ENCODE measurements at places on chromosomes 5 and 9.
A peak's percentile ranks its signal among the peaks of the same experiment; 100 is the strongest.

GRCh38 chr9:34572092-34572491 lies 17.4 kb downstream of the CNTFR start:
- DNase-seq: no peak

GRCh38 chr5:158116965-158117364 lies 258.0 kb upstream of the CLINT1 start:
- no peak for DNase-seq

DNA sequence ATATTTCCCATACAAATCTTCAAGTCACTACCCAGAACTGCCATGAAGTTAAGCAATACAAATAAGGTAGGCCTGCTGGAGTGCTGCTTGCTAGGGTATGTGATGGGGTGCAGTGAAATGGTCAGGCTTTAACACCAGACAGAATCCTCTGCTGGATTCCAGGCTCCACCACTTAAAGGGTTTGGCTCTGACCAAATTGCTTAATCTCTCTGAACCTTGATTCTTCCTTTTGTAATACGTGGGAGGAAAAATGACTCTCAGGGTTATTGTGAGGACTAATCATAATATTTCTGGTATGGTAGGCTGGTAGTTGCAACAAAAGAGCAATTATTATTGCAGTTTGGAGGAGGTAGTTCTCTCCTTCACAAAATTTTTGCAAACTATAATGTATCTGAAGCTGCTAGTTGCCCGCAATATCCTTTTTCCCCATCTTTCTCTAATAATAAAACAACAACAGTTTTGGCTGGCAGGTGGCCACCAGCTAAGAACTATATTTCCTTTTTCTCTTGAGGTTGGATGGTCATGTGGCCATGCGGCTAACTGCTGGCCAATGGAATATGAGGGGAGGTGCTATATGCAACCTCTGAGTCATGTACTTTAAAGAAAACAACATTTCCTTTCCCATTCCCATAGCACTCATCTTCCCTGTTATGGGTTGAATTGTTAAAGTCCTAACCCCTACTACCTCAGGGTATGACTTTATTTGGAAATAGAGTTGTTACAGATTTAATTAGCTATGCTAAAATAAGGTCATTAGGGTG lies 44.1 kb downstream of the CCL28 start:
- DNase-seq: no peak

- DNase-seq: no peak
These were observed 29.0 kb upstream of the SSBP2 start for GRCh38 chr5:81779916-81780266.

GRCh38 chr5:33792559-33792958 lies 99.2 kb downstream of the ADAMTS12 start:
- DNase-seq: no peak

- DNase-seq: no peak
These were observed 22.8 kb downstream of the FPGS start for GRCh38 chr9:127825319-127826051.

DNA sequence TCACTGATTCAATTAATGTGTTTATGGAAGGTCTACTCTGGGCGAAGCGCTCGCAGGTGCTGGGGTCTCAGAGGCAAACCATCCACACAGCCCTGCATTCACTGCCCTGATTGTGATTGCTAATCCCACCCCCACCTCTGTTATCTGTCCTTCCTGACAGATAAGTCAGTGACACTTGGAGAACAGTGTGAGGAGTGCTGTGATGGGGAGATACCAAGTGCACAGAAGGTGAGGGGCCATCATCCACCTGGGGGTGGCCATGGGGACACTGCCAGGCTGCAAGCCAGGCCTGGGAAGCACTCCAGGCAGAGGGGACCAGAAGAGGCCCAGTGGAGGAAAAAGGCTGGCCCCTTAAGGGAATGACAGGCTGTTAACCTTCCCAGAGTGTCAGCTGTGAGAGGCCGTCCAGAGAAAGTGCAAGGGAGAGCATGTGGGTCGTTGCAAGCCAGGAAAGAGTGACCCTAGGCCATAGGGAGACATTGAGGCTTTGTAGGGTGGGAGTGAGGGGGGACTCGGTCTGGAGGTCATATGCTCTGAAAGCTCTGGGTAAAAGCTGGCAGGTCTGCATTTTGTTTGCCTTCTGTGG lies 18.0 kb downstream of the IL9 start:
- DNase-seq: no peak

GRCh38 chr5:60494635-60495034 lies 205.3 kb downstream of the DEPDC1B start:
- peak; percentile 15 for DNase-seq

- DNase-seq: no peak
These were observed 94.3 kb upstream of the EQTN start for GRCh38 chr9:27391040-27391895.

- no peak for DNase-seq
These were observed 172.1 kb downstream of the SNX18 start for GRCh38 chr5:54689411-54690251.

DNA sequence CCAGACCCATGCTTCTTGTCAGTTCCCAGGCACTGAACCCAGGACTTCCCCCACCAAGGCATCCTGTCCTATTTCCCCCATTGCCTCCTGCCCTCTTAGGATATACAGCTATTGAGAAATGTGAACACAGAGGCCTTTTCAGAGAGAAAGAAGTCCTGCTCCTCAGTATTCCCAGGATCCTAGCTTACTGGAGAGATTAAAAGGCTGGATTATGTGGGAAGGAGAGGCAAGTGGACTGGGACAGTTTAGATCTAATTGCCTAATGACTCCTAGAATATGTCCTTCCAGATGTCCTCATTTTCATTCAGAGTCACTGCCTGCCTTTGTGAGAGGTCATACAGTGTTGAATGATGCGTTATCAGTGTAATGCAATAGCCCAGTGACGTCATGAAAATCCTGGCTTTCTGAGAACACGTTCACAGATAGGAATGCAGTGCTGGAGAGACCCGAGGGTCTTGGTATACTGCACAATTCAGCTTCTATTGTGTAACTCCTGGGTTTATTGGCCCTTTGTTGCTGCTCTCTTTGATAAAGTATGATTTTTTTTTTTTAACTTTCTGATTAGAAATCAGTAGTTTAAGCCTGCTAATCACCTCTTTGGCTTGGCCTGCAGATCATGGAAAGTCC lies 26.2 kb downstream of the WWC1 start:
- no peak for DNase-seq

DNA sequence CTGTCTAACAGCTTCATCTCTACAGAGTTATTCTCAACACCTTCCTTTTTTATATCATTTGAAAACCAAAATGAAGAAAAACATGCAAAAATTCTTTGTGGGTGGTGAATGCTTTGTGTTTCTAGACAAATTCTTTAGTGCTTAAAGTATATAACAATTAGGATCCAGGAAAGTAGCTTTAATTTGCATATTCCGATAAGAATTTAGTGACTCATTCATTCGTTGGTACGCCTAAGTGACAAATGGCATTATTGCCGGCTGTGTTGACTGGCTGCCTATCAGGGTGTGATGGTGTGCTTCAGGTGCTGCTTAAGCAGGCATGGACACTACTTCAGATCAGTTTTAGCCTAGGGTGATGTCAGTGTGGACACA lies 35.2 kb downstream of the LMNB1 start:
- DNase-seq: no peak

Data from GM13977 (cell line).